ENCODE measurements at places on chromosomes 7 and 10. TPM values are rescaled to one million over a fixed set of nuclear protein-coding genes. Genes with fewer than 3 reads are reported as not detected.

Gene OPN1SW
- not detected for total RNA-seq

GRCh38 chr10:50416881-50417280 is 165.6 kb upstream of the ASAH2 start:
- no peak for DNase-seq

GRCh38 chr10:97514344-97514743 is 15.6 kb downstream of the UBTD1 start:
- no peak for DNase-seq

DNA sequence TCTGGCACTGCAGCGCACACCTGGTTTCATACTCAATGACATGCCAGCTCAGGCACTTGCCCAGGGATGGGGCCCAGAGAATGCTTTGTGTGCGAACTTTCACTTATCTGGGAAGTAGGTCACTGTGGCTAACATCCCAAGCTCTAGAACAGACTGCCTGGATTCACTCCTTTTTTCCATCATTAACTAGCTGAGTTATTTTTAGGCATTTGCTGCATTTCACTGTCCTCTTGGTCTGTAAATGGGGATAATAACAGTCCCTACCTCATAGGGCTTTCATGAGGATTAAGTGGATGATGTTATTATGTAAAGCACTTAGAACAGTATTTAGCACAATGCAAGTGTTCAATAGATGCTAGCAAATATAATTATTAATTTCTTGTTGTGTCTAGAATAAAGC is 98.7 kb upstream of the DOCK1 start:
- DNase-seq = no peak

DNA sequence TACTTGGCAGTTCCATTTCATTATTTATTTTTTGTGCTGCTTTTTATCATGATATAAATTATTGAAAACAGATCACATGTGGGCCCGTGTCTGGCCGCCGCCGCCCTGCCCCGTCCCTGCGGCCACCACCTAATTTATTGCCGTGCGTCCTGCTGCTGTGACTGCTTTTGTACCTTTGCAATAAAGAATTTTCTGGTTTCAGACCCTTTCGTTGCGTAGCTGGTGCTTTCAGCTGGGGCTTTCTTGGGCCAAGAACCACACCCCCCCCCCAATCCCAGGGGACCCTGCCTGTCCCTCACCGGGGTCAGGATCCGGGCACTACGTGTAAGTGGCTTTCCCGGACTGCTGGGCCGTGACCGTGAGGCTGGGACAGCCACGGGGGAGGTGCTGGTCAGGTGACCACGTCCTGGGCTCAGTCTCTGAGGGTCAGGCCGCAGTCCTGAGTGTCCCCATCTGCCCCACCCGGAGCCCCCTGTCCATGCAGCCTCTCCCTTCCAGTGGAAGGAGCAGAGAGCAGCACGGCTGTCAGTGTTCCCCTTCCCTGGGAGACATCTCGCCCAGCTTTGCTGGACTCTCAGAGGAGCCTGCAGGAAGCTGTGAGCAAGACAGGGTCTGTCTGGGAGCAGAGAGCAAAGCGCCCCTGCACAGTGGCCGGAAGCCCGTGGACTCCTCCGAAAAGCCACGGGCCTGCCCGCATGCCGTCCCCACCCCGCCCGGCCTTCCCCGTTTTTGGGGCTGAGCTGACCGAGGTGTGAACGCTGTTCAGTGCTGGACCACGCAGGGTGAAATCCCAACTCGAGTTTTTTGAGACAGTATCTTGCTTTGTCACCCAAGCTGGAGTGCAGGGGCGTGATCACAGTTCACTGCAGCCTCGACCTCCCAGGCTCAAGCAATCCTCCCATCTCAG is 12.6 kb downstream of the MAFK start:
- no peak for DNase-seq

DNA sequence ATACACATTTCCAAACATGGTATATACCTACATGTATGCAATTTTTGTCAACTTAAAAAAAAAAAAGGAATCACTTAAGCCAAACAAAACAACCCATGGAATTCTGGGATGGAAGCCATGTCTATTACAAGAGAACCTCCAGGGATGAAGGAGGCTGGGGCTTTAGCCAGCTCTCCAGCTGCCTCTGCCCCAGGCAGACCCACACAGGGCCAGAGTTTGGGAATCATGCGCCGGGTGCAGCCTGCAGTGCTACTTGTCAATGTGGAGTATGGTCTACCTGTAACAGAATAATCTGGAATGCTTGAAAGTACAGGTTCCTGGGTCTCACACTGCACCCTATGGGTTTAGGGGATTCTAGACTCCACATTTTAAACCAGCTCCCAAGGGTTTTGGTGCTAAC is 10.8 kb downstream of the ATP6V0E2 start:
- peak; percentile 54 for DNase-seq
